ENCODE measurements at places on chromosomes 5 and 9.

GRCh38 chr9:26956860-26957233 lies 635 bp downstream of the IFT74 start:
- no peak for DNase-seq

- no peak for DNase-seq
Measured at GRCh38 chr5:78320401-78320800, 25.9 kb upstream of the AP3B1 start.

GRCh38 chr5:15995341-15996052 lies 184.1 kb downstream of the MARCHF11 start:
- DNase-seq = no peak

DNA sequence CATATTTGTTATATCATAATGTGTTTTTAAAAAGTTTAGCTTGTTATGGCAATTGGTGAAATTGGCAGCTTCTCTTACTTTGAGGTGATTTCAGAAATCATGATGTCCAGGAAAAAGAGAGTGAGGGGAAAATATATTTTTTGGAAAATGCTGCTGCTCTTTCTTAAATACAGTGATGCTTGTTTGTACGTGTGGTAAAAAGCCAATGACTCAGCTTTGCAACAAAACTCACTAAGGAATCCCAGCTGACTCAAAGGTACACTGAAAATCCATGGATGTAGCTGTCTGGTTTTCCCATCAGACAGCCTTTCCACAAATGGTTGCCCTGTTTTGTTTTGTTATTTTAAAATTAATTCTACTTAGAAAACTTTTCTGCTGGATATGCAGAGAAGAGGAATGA lies 306.4 kb upstream of the PAPPA start:
- DNase-seq = no peak

DNA sequence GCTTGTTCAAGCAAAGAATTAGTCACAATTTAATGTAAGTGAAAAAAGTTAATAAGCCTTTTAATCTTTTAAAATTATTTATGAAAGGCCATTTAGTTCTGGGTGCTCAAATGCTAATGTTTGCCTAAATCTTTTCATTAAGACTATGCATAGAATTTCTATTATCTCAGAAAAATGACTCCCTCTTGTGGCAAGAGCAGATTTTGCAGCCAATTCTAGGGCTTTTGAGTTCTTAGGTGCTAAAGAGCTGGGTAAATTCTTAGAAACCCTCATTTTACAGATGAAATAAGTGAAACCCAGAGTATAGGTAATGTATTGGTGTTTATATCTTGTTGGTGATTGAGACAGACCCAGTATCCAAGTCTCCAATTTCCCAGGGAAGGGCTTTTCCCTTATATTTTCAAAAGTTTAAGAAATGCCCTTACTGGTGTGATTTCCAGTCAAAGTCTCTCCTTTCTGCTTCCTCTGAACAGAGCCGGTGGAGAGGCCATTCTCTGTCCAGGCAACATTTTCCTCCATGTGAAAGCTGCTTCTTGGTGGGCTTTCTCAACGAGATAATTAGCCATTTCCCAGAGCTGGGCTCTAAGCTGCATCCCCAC lies 24.1 kb upstream of the PCSK5 start:
- no peak for DNase-seq

GRCh38 chr5:56617998-56618397 lies 197.4 kb upstream of the MAP3K1 start:
- DNase-seq = no peak

GRCh38 chr9:117002686-117003085 lies 315.6 kb downstream of the TRIM32 start:
- DNase-seq = no peak

- no peak for DNase-seq
Measured at GRCh38 chr9:87382900-87383299, 114.8 kb upstream of the DAPK1 start.

GRCh38 chr5:6159832-6160430 lies 218.4 kb downstream of the MED10 start:
- DNase-seq = no peak

GRCh38 chr5:143416411-143416810 lies 12.9 kb upstream of the NR3C1 start:
- no peak for DNase-seq

DNA sequence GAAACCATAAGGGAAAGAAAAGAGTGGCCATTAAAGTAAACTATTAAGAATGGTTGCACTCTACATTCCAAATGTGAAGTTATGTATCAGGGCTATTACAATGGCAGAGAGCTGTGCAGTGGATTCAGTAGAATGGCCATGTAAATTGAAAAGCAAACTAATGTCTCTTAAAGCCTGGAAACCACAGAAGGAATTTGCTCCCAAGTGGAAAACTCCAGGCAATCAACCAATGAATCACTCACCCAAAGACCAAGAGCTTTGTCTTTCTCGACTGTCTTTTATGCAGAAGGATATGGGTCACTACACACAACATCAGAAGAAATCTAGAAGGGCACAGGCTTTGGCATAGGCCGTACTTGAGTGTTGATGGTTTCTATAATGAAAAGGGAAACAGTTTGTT lies 114.9 kb downstream of the TLE1 start:
- DNase-seq = no peak

GRCh38 chr5:42874621-42875198 lies 63.0 kb upstream of the SELENOP start:
- no peak for DNase-seq

DNA sequence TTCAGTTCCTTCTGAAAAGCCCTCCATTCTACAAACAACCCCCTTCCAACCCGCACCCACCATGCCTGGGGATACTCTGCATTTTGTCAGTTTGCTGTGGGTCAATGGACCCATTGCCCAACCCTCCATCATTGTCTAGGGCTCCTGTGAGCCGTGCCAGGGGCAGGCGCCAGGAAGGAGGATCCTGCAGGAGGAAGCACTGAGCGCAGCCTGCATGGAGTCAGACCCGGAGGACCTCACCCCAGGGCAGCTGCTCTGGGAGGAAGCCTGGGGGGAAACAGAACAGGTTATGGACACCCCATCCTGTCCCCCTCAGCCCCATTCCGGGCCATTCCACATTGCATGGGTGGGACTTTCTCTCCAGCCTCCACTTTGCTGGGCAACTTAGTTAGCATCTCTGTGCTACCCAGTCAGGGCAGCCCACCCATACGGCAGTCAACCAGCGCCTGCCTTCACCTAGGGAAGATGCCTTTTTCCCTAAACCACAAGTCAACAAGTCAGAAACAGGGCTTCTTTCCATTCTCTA lies 48.6 kb upstream of the VDAC1 start:
- no peak for DNase-seq

DNA sequence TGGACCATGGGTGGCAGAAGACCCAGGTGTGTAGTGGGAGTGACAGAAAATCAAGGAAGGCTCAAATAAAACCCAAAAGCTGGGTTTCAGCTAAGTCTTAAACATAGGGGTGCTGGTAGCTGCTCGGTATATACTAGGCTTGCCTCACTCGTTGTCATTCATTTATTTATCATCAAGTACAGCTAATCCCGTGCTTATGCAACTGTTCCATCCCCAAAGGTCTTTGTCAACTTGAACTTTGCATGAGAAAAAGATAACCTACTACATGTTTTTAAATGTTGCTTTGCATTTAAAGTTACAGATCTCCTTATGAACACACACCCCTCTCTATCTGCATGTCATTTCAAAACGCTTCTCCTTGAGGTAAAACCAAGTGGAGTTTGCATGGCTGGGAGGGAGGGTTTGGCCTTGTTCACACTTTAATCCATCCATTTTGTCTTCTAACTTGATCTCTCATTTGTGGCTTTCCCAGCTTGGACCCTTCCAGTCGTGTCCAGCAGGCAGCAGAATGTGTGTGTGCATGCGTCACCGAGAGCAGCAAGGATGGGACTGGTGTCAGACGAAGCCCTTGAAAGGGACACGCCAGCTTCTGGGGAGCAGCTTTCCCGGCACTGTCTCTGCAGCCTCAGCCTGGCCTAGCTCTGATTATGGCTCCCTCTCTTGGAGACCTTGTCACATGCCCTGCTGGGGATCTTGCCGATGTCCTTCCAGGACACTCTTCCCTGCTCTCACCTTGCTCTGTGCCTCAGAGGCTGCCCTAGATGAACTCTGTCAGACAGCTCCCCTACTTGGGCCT lies 133.5 kb downstream of the GADD45G start:
- peak; percentile 21 for DNase-seq

DNA sequence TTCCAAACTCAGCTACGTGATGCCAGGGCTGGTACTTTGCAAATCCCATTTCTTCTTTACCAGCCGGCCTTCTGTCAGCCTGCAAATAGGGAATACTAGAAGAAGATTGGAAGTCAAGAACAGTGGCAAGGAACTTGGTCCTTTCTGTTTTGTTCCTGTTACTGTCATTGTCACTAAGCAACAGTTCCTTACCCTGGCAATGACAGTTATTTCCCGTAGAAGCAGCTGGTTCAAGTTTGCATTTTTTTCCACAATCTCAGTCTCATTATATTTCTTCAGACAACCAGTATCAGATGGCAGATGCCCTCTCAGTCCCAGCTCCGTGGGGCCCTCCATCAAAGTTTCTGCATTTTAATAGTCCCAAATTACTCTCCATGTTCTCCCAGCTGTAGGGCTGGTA lies 9.1 kb upstream of the C1QTNF2 start:
- no peak for DNase-seq

GRCh38 chr9:90795084-90795483 lies 6.5 kb upstream of the SYK start:
- DNase-seq = no peak

DNA sequence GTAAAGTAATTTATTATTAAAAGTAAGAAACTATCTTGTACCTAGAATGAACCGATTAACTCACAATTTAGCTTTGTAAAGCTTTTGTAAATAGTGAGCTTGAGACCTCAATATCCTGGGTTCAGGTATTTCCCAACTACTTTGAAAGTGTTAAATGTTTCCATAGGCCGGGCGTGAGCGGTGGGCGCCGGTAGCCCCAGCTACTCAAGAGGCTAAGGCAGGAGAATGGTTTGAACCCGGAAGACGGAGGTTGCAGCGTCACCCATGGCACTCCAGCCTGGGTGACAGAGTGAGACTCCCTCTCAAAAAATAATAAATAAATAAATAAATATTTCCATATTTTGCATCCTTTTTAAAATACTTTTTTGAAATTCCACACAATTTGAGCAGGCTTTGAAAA lies 1.5 kb upstream of the ANKH start:
- no peak for DNase-seq

DNA sequence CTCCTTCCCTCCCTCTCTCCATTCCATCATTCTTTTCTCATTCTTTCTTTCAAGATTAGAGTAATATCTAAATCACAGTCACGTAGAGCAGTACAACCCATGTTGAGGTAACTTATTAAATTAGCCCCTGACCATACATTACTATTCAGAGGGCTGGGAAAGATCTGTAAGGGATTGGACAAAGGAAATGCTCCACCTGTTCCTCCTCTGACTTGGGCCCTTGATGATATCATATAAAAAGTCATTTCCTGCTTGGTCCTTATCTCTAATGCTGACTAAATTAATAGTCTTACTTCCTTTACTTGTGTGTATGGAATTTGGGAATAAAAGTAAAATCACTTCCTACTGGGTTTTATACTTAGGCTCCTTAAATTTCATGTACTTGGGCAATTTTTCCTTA lies 40.8 kb downstream of the SNX18 start:
- DNase-seq = no peak

DNA sequence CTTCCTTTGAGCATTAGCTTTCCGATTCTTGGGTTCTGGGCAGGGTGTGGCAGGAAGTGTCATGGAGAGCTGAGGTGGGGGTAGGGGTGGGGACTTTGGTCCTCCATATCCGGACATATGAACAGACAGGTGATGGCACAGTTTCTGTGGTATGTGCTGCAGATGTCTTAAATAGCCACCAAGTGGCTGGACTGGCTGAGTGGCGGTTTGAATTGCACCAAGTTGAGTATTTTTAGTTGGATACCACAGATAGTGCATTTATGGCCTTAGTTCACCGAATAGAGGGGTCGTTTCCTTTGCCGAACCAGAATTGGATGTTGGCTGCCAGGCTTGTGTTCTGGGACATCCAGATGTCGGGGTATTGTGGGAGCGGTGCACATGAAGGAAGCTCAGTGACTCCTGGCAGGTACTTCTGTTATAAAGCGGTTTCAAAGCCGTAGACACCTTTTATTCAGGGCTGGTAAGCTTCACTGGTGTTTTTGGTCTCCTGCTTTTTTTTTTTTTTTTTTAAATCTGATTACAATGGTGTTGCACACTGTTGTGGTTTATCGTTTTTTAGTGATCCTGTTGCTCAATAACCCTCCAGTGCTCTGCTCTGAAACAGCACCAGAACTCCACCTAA lies 15.1 kb upstream of the TNFAIP8 start:
- DNase-seq = peak; percentile 61

DNA sequence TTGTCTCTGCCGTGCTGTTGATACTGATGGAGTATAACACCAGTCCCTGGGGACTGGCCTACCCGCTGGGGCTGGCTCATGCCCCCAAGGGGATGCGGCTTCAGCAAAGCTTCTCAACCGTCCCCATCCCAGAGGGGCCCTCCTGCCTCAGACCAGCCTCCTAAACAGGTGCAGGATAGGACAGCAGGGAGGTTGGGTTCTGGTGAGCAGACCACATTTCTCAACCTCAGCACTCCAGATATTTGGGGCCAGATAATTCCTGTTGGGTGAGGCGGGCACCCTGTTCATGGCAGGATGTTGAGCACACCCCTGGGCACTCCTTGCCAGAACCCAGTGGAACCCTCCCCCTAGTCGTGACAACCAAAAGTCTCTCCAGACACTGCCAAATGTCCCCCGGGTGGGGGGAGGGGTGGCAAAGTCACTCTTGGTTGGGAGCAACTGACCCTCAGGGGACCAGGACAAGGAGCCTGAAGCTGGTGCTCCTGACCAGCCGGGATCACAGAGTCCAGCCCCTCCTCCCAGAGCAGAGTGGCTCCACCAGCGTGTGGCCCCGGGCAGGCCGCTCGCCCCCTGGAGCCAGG lies 107.8 kb downstream of the ZNF354C start:
- no peak for DNase-seq

DNA sequence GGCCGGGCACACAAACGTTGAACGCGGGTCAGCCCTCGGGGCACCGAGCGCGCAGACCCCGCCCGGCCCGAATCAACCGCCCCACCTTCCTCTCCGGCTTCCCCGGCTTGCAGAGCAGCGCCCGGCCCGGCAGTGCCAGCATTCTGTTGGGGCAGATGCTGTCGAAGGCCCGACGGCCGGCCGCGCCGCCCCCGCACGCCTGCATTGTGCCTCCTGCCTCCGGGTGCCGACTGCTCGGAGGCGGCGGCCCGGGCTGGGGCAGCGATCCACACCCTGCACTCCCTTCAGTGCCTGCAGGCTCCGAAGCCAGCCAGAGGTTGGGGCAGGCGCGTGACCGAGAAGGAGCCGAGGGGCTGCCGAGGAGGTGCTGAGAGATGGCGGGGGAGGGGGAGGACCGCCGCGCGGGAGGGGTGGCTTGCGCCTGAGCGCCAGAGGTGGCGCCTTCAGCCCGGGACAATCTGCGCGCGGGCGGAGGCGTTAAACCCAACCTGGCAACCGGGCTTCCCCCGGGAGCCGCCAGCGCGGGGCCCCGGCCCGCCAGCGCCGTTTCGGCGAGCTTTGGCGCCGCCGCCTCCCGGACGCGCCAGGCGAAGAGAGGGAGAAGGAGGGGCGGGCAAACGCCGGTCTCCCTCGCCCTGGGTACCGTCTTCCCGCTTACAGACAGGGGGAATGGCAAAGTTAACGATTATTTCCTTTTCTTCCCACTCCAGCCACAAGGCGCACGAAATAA lies at the start of gene MCIDAS:
Gene MCIDAS, minus strand, starts transcription at position 382 of the 730 bp plus-strand sequence. Its CDS starts 177 bp downstream, at position 205.
- DNase-seq = peak; percentile 36

GRCh38 chr5:13250464-13251291 lies 693.8 kb downstream of the DNAH5 start:
- DNase-seq = no peak
